Left ventricle myocardium superior (tissue), 1 donor: ENCODE measurements at places on chromosomes 2 and 18.

- no peak for DNase-seq
These were observed 3.2 kb downstream of the NOTO start for GRCh38 chr2:73205611-73206010.

- DNase-seq, result no peak
These were observed 217.0 kb upstream of the TMEFF2 start for GRCh38 chr2:192411755-192412154.

DNA sequence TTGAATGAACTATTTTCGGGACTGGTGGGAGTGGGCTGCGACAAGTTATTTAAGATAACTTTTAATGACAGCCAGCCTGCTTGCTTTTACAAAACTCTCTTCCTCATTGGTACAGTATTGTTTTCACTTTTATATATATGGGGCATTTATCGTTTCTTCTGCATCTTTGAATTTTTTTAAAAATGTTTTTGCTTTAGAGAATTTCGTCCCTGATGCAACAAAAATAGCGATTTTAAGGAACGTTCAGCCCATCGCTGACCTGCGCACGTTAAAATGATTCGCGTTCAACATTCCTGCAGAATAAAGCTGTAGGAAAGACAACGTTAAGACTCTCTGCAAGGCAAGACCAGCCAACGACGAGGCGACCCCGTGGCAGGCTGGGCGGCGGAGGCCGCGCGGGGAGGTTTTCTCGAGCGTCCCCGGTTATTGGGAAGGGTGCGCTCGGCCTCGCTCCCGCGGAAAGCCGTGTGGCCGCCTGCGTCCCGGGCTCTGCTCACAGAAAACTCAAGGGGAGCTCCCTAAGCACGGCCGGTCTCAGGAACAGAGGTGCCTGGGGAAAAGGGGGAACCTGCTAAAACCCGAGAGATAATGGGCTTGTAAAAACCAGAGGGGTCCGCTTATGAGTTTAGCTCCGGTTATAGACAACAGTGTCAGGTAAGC lies 3.0 kb downstream of the PAX8 start:
- DNase-seq, result no peak

DNA sequence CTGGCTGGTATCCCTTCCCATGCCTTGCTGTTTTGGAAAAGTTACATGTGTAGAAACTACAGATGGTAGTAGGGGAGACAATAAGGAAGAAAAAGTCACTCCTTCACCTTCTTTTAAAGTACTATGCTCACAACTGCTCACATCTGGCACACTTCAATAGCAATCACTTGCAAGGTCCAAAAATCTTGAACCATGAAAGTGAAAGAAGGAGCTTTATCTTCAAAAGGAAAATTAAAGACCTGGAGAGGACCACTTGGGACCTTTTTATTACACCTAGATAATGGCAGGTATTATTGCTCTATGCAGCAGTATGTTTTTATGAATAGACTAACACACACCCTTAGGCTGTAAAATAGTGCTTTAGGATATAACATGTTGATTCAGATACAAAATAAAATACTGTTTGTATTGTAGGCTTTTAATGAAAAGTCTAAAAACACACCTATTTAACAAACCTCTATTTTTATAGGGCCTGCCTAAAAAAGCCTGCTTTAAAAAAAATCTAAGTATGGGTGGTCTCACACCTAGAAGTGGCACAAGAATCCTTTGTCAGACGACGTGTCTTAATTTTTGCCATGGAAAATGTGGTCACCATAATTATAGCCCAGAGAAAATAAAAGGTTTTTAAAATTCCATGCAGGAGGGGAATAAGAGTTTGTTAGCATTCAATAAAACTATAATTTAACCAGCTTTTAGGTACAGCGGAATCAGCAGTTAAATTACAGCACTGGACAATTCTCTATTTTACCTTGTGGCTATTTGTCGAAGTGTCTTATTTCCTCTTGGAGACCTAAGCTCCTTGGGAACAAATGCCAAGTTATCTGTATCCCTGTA lies 124.0 kb downstream of the BCL2 start:
- no peak for DNase-seq

DNA sequence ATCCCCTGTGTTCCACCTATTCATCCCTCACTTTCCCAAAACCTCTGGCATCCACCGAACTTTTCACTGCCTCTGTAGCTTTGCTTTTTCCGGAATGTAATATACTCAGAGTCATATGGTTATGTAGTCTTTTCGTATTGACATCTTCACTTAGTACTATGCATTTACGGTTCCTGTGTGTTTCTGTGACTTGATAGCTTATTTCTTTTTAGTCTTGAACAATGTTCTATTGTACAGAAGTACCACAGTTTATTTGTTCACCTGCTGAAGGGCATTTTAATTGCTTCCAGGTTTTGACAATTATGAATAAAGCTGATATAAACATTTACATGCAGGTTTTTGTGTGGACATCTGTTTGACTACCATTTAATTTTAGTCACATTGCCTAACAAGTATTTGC lies 154.7 kb upstream of the DOK6 start:
- no peak for DNase-seq

- DNase-seq, result no peak
These were observed 24.8 kb upstream of the PTMA start for GRCh38 chr2:231683292-231684235.

GRCh38 chr2:120761164-120761861 lies 25.6 kb downstream of the GLI2 start:
- peak; percentile 15 for DNase-seq

GRCh38 chr2:94993176-94994062 lies 32.1 kb upstream of the MAL start:
- no peak for DNase-seq

DNA sequence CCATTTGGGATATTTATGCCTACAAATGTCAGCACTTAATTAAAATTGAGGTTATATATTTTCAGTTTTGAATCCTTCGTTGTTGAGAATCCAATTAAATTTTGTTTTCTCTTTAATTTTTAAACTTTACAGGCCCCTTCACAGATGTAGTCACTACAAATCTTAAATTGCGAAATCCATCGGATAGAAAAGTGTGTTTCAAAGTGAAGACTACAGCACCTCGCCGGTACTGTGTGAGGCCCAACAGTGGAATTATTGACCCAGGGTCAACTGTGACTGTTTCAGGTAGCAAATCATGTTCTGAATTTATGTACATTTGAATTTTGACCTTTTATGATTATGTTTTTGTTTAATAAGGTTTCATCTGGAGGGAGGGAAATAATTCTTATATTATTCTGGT lies 17.9 kb downstream of the VAPA start:
- DNase-seq, result no peak

- no peak for DNase-seq
These were observed 65.2 kb upstream of the SMAD2 start for GRCh38 chr18:47995654-47996053.

DNA sequence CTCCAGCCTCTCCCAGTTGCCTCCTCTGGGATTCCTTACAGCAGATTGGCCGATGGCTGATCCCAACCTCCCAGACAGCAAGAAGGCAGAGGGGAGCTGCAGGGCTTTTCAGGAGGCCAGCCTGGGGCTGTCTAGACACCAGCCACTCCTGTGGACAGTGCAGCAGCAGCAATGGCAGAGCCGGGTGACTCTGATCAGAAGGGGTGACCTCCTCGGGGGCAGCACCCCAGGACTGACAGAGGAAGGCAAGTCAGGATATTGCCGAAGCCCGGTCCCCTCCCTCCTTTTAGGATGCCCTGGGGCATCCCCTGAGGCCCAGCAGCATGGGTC lies 84.5 kb downstream of the INHBB start:
- no peak for DNase-seq

GRCh38 chr2:144470816-144471215 lies 49.1 kb downstream of the ZEB2 start:
- DNase-seq, result no peak

DNA sequence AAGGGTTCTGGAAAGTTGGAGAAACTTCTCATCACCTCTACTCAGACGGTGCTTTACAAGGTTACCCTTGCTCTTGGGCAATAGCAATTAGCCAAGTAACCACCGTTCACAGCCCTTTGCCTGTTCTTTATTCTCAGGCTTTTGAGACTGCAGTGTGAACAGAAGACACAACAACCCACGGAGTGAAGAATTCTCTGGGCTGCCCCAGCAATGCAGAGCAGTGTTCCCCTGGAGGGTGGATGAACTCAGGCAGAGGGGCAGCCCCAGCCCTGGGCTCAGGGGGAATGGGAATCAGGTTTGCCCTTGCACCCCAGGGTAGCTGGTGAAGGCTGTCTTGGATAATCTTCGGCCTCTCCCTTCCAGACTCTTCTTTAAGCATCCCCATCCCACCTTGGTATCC lies 69.1 kb downstream of the MCFD2 start:
- DNase-seq, result no peak

DNA sequence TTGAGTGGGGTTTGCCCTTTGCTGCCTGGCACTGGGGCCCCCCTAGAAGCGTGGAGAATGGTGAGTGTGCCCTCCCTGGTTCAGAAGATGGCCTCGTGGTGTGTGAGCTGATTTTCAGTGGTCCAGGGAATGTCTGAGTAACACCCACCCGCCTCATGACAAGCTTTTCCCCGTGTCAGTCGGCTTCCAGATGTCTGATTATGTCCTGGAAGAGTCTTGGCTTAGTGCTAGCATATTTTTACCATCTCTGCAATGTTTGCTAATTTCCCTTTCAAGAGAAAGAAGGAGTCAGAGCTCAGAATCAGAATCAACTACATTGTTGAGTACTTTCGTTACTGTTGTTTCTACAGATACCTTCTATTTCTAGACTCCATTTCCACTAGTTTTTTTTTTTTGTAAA lies 214.7 kb downstream of the SEPTIN10 start:
- DNase-seq, result no peak

GRCh38 chr2:157256626-157257025 lies 879 bp upstream of the GALNT5 start:
- no peak for DNase-seq

DNA sequence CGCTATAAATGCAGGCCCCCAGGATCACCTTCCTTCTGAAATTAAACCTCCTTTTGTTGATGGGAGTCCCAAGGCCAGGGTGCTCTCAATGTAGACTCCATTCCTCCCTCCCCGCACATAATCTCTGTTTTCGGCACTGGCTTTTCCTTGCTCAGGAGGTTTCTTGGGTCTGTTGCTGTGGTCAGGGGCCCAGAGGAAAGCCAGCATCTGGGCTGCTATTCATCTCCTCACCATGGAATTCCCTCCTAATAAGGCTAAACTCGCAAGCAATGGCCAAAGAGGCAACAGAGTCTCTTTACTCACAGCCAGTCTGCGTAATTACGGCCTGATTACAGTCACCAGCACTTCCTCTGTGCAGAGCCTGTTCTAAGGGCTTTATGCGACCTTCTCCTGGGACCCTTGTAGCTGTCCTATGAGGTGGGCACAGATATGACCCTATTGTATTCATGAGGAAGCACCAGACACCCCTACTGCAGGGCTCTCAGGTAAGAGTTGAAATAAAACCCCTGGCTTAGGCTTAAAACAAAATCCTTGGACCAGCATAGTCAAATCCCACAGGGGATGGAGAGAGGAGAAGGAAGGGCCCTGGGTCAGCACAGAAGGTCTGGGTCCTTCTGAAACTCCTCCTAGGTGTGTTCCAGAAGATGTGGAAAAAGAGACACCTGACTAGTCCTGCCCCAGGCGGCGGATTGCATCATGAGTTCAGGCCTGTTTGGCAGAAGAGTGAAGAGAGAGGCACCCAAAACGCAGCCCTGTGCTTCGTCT lies 105.0 kb upstream of the SH3BP4 start:
- no peak for DNase-seq

- DNase-seq, result no peak
These were observed 9.8 kb downstream of the NRP2 start for GRCh38 chr2:205692104-205692503.

GRCh38 chr18:75679331-75679730 lies 251.8 kb upstream of the SMIM21 start:
- peak; percentile 83 for DNase-seq

DNA sequence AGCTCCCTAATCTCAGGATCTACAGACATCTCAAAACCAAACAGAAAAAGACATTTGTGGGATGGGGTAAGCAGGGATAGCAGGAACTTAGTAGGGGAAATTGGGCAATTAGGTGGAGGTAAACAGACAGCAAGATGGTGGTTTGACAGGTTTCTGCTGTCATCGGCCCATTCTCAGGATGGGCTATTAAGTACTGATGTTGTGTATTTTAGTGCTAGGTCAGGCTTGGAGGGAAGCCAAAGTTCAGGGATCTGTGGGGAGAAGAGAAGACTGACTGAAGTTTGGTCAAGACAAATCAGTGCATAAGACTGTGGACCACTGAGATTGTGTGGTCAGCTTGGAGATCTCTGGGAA lies 96.8 kb upstream of the THUMPD2 start:
- DNase-seq, result no peak

DNA sequence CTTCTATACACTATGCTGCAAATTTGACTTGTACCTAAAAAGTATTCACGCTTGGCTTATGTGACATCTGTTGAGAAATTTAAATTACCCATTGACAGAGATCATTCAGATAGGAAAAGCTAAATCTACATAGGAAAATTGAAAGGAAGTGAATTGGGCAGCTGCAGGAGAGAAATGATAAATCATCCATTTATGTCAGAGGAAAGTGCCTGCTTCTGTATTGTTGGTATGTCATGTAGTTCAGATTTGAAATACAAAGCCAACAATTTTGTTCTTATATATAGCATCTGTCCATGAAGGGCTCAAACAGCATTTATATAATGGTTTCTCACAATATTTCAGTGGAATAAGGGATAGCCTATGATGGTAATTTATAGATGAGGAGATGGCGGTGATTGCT lies 17.6 kb downstream of the LINC00305 start:
- DNase-seq, result no peak

DNA sequence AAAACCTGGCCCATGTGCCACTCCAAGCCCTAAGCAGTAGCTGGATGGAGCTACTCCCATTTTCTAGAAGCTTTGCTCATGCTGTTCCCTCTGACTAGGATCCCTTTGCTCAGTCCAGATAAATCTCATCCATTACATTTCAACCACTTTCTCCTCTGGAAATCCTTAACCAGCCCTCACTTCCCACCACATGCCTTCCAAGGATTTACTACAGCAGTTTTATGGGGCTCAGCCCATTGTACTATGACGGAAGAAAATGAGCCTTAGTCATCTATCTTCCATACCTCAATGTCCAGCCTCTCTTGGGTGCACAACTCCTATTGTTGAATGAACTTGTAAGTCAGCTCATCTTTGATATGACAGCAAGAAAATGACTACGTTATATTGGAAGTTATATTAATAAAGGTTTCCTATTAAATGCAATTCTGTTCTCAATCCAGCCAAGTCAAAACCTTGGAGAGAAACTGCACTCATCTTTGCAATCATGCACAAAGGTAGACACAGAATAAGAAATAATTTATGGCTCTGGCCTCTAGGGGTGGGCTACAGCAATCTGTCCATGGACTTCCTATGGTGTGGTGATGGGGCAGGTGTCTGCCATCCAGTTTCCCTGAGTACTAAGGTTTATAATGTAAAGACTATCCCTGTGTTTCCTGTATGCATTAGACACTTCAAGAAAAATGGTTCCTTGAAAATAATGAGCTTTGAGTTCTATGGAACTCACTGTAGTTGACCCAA lies 3.4 kb downstream of the B4GALT6 start:
- DNase-seq, result no peak

- peak; percentile 39 for DNase-seq
These were observed 12.2 kb downstream of the FHOD3 start for GRCh38 chr18:36309436-36310391.

DNA sequence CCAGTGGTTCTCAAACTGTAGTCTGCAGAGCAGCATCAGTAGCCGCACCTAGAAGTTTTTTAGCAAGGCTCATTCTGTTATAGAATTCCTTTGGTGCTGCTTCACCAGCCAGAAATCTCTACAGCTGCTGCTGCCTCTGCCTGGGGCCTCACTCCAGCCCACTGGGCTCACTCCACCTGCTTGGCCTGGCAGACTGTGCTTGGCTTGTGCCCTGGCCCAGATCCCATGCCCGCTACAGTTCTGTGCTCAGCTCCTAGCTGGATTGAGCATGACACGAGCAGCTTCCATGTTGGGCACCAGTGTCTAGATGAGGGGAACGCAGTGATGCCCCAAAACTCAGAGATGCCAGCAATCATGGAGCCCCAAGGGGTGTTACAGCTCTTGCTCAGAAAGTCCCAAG lies 22.6 kb downstream of the MAPK4 start:
- peak; percentile 78 for DNase-seq
